ENCODE measurements at places on chromosomes 1 and 21.

- no peak for DNase-seq
Observed at GRCh38 chr1:32336963-32337675, 1.1 kb upstream of the MARCKSL1 start.

DNA sequence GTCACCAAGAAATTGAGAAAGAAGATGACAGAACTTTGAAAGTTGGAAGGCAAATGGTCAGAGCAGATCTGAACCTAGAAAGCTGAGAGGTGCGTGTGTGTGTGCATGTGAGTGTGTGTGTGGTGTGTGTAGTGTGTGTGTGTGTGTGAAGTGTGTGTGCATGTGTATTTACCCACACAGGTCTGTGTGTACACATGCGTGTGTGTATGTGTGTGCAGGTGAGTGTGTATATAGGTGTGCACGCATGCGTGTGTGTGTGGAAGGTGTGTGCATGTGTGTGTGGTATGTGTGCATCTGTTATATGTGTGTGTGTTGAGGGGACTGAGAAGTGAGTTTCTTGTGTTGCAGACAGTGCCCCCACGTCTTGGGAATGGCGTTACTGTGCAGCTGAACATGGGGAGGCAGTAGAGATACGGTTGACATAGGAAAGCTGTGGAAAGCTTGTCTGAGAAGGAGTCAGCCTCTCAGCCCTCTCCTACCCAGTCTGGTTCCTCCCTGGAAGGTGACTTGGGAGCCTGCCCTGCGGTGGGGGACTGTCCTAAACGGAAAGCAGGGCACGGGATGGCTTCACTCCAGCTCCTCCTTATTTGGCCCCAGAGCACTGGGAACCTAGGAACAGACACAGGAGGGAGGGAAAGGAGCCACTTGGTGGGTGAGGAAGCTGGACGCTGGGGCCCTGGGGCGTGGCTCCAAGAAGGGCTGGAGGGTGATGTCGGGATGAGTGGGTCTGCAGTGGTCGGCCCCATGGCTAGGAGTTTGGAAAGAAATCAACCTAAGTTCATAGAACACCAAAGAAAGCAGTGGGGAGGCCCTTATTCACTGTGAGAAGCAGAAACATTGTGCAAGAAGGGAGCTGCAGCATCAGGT, 97.2 kb downstream of the PCBP3 start:
- no peak for DNase-seq

DNA sequence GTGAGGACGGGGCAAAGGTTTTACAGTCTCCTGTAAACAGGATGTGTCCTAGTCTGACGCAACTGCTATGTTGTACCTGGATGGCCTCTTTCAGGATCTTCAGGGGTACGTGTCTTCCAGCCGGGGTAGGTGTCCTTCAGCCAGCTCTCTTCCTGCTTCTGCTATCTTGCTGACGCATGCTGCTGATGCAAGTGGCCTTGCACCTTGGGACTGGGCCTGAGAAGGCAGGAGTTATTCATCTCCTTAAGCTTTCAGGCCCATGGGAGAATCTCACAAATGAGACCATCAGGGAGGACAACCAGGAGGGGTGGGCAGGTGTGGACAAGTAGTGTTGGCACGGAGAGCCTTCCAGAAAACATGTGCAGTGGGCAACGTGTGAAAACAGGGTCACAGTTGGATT, 7.9 kb upstream of the SPRR1B start:
- no peak for DNase-seq

DNA sequence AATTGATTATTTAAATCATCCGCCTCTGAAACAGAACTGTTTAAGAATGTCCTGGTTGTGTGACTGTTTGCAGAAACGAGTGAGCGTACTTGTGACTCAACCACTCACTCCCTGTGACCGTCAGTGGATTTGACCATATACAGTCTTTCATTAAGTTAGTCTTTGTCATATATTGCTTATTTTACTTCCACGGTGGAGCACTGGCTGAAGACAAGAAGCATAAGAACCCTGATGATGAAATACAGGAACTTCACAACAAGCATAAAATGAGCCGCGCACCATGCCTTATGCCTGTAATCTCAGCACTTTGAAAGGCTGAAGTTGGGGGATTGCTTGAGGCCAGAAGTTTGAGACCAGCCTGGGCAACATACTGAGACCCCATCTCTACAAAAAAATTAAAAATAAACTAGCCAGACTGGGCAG, 194.0 kb downstream of the TOMM20 start:
- DNase-seq: no peak

GRCh38 chr1:100879422-100879821, 15.2 kb downstream of the EXTL2 start:
- no peak for DNase-seq

GRCh38 chr1:91555821-91556531, 55.3 kb downstream of the CDC7 start:
- DNase-seq: no peak

DNA sequence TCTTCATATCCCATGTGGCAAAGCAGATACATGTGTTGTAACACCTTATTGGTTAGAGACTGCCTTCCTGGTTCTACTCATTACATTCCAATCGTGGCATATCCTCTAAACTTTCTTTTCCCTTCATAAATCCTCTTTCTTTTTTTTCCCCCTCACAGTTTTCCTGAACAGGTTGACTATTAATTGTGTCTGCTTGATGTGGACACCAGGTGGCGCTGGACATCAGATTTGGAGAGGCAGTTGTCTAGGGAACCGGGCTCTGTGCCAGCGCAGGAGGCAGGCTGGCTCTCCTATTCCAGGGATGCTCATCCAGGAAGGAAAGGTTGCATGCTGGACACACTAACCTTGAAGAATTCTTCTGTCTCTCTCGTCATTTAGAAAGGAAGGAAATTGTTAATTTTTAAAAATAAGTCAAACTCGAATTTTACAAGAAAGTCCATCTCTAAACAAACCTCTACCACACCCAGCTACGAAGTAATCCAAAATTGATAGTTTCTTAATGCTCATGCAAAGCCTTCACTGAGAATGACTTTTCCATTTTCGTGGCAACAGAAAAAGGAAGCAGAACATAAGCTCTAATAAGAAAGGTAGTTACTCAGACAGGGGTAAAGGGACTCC, 59.4 kb upstream of the ASB17 start:
- peak; percentile 84 for DNase-seq

- DNase-seq: no peak
Observed at GRCh38 chr1:38213646-38214434, 167.2 kb upstream of the POU3F1 start.

GRCh38 chr1:157438613-157439012, 113.7 kb downstream of the FCRL5 start:
- peak; percentile 6 for DNase-seq

DNA sequence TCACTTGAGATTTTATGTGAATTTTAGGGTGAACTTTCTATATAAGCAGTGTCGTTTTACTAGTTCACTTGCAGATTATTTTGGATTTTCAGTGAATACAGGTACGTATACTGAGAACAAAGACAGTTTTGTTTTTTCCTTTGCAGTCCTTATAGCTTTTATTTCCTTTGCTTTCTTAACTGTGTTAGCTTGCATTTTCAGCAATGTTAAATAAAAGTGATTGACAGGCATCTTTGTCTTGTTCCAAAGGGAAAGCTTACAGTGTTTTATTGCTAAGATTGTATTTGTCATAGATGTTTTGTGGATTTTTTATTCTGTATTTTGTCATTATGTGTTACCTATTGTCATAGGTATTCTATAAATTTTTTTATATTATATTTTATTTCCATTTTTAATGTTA, 53.3 kb upstream of the FASLG start:
- DNase-seq: no peak

DNA sequence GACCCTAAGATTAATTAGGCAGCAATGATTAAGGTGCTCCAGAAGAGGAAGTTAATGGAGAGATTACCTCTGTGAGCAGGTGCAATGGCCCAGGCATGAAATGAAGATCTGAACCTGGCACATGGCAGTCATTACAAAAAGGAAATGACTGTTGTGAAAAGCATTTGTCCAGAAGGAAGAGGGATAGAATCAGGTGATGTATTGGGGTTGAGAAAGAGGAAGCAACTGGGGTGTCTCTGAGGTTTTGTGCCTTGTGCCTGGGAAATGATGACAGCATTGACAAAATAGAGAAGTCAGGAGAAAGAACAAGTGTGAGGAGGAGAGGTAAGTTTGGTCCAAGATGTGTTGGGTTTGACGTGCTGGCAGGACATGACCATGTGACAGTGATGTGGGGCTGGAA, 5.6 kb downstream of the CRCT1 start:
- no peak for DNase-seq

DNA sequence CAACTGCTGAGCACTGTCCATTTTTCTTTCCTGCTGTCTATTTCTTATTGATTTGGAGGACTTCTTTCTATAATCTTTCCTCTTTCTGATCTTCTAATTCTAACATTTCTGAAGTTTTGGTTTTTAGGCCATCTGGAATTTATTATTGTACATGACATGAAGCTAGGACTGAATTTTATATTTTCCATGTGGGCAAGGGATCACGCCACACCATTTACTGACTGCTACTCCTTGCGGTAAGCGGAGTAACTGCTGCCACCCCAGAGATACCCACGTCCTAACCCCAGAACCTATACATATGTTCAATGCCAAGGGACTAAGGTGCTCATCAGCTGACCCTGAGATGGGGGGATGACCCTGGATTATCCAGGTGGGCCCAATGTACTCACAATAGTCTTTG, 70.6 kb downstream of the NPHP4 start:
- DNase-seq: no peak

- peak; percentile 85 for DNase-seq
Observed at GRCh38 chr1:33367485-33368405, 46.8 kb upstream of the A3GALT2 start.

- no peak for DNase-seq
Observed at GRCh38 chr1:248737457-248737856, 18.1 kb downstream of the LYPD8 start.

GRCh38 chr1:9110669-9111356, 18.1 kb downstream of the GPR157 start:
- peak; percentile 83 for DNase-seq

DNA sequence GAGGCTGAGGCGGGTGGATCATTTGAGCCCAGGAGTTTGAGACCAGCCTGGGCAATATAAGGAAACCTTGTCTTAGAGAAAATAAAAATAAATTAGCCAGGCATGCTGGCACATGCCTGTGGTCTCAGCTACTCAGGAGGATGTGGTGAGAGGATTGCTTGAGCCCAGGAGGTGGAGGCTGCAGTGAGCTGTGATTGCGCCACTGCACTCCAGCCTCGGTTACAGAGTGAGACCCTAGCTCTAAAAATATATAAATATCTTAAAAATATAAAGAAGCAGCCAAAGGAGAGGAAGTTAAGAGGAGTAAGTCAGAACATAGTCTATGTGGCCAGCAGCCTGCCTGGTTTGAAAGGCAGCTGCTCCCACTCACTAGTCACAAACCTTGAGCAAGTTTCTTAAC, 4.5 kb upstream of the IL10RB start:
- no peak for DNase-seq

DNA sequence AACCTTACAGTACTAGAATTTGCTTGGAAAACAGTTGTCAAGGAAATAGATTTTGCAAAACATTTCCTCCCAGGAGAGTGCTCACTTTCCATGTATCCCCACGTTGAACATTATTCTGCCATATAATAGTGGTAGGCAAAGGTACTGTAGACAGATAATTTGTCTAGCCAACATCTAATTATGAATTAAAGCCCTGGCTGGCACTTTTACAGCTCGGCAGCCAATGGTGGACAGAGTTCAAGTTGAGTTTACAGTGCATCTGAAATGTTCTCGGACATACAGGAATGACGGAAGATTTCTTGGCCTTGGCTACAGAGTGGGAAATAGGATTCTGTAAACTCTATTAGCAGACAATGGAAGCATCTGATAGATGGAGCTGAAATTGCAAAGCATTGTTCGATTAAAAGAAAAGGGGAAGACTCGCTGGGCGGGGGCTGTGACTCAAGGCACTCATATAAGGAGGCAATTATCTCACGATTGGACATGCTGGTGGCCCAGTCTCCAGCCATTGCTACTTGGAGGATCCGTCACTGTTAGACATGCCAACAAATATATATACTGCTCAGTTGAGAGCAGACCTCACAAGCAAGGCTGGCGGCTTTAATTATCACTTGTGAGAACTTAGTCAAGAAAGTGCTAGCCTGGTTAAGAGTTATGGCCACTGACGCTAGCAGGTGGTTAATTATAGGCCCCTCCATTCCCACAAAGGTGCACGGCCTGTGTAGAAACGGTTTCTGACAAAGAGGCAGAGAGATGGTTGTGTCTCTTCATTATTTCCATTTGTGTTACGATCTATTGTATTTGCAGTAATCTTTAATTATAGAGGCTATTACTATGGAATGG, 48.0 kb downstream of the MAN1C1 start:
- peak; percentile 80 for DNase-seq

- peak; percentile 72 for DNase-seq
Observed at GRCh38 chr1:94863297-94863911, 43.2 kb downstream of the SLC44A3 start.

GRCh38 chr1:47926461-47926999, 70.7 kb downstream of the TRABD2B start:
- no peak for DNase-seq

- peak; percentile 67 for DNase-seq
Observed at GRCh38 chr1:204350857-204351573, 8.7 kb downstream of the PLEKHA6 start.

GRCh38 chr21:35207322-35207721, 158.2 kb upstream of the RUNX1 start:
- DNase-seq: no peak

DNA sequence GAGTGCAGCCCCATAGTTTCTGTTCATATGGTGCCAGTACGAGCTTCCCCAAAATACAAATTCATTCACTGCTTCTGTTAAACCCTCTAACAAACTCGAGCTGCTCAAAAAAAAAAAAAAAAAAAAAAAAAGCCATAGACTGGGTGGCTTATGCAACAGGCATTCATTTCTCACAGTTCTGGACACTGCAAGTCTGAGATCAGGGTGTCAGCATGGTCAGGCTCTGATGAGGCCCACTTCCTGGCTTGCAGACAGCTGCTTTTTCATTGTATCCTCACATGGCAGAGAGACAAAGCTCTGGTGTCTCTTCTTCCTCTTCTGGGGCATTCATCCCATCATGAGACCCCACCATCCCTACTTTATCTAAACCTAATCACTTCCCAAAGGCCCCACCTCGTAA, 121.6 kb downstream of the PTBP2 start:
- no peak for DNase-seq

- no peak for DNase-seq
Observed at GRCh38 chr1:59018446-59018845, 234.6 kb upstream of the JUN start.

DNA sequence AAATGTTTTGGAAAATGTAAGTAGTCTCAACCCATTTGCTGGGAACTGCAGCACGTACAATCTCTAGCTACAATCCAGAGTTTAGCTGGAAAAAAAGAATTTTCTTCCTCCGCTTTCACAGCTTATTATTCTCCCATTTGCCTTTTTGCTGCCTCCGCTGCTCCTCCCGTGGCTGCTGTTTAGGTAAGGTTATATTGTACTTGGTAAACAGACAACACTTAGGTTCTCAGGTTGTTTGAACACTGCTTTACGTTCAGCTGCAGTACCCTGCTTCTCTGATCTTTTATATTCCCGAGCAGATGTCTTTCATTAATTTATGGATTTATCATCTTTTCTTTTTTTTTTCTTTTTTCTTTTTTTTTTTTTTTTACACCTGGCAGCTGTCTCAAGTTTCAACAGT, 14.3 kb downstream of the PROX1 start:
- no peak for DNase-seq

All from hindlimb muscle (tissue), 1 donor.